ENCODE measurements at places on chromosomes 3 and 15.

GRCh38 chr15:40844696-40845030 lies 815 bp downstream of the SPINT1 start:
- no peak for DNase-seq

- peak; percentile 50 for DNase-seq
These were observed 13.6 kb downstream of the WNT7A start for GRCh38 chr3:13866041-13866965.

DNA sequence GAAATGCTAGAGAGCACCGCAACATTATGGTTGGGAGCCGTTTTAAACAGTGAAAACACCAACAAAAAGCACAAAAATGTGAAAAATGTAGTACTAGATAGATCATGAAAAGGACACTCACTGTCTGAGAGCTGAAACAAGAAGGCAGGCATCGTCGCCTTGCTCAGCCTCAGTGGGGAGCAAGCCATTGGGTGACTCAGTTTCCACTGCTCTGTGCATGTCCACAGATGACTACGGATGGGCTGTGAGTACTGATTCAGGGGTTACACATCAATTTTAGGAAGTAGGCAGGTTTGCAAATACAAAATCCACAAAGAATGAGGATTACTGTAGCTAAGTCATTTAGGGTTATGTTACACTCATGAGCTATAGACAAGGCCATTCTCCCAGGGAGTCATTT lies 10.8 kb downstream of the NOX5 start:
- no peak for DNase-seq

- DNase-seq = no peak
These were observed 5.8 kb upstream of the PLOD2 start for GRCh38 chr3:146166826-146167225.

DNA sequence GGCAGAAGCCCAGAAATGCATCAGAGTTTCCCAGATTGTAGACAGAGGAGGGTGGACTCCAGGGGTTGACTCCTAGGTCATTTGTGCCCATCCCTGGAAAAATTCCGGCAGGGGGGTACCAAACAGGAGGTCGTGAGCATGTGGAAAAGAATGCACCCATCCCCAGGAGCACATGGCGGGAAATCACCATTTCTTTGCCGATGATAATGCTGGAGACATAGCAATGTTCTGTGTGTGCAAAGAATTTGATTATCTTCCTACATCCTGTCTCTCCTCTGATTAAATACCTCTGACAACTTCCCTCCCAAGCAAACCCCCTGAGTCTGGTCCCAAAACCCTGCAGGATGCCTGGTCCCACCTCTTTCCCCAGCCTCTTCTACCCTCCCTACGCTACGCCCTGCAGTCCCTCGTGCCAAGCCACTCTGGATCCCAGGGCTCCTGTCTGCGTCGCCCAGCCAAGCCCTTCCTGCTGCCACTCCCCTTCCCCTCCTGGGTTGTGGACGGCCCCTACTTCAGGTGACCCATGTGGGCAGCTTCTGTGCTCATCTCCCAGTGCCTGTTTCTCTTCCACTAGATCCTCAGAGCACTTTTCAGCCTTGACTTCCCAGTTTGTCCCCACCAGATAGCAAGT lies 15.8 kb downstream of the WNT7A start:
- no peak for DNase-seq

- DNase-seq = no peak
These were observed 98.9 kb downstream of the LRIG1 start for GRCh38 chr3:66401675-66402491.

- no peak for DNase-seq
These were observed 143.4 kb downstream of the WNT5A start for GRCh38 chr3:55343486-55344357.

DNA sequence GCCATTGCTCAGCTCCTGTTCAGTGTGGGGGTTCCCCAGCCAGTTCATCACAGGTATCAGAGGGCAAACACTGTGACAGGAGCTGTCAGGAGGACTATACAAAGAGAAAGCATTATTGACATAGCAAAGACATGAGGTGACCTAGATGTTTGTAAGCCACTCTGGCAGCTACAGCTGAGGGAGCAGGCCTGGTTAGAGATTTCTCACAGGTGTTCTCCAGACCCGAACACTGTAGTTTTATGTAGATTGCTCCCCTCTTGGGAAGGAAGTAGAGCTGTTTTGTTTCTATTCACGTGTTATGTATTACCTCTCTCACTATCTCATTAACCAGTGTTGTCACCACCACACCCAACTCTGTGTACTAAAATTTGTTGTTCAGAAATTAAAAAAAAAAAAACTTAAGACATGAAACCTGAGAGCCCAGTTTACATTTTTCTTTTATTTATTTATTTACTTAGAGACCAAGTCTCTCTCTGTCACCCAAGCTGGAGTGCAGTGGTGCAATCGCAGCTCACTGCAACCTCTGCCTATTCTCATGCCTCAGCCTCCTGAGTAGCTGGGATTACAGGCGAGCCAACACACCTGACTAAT lies 123.7 kb downstream of the RBPMS2 start:
- DNase-seq = peak; percentile 11

- no peak for DNase-seq
These were observed 326.6 kb upstream of the ALCAM start for GRCh38 chr3:105040026-105040622.

DNA sequence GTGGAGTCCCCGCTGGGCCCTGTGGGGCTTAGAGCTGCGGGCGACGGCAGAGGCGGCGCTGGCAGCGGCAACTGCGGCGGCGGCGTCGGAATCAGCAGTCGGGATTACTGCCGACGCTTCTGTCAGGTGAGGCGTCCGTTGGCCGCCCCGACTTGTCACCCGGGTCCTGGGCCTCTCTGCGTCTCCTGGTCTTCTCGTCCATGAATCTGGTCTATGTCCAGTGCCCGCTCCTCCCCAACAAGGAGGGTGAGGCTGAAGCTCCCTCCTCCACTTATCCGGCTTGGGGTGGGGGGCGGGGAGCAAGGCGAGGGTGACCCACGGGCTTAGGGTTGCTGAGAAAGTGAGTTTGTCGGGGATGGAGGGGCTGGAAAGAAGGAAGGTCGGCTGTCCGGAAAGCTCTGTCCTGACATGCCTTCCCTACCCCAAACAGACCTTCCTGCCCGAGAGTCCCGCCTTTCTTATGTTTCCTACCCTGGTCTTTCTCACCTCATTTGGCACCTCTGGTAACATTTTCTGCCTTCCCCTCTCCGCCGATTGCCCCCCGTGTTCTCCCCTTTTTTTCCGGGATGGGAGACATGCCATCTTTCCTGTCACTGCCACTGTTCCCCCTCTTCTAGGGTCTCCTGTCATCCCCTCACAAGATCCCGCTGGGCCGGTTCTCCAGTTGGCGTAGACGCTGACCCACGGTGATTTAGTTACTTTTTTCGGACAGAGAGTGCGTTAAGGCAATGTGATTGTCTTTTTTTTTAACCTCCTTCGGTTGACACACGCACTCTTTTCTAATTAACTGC lies 520 bp downstream of the ZNF654 start:
- no peak for DNase-seq

- peak; percentile 11 for DNase-seq
These were observed 976 bp downstream of the ABHD17C start for GRCh38 chr15:80695911-80696661.

DNA sequence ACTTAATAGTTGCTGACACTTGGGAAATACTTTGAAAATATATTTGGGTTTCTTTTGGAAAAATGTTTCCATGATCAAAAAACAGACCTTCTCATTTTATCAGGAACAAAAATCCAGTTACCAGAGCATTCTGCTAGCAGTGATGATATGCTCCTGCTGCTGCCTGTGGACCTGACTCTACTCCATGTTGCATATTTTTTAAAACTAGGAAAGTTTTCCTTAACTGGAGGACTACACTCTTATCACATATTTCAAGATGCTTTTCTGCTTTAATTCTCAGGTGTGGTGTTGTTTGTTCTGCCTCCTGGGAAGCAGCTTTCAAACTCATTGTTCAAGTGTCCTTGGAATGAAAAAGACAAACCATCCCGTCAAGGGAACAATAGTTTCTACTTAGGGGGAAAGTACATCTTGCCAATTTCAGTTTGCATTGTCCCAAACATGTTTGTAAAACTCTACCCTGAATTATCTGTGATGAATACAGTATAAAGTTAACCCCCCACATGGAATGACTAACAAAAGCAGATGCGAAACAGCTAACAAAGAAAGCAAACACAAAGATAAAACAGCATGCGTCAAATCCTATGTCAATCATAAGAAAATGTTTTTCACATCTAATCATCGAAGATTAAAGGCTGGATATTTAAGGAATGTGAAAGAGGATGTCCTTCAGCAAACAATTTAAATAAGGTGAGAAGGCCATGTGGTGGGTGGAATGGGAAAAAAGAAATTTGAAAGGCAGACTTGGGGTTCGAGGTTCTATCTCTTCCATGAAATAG lies 40.1 kb upstream of the PSMD6 start:
- DNase-seq = no peak

DNA sequence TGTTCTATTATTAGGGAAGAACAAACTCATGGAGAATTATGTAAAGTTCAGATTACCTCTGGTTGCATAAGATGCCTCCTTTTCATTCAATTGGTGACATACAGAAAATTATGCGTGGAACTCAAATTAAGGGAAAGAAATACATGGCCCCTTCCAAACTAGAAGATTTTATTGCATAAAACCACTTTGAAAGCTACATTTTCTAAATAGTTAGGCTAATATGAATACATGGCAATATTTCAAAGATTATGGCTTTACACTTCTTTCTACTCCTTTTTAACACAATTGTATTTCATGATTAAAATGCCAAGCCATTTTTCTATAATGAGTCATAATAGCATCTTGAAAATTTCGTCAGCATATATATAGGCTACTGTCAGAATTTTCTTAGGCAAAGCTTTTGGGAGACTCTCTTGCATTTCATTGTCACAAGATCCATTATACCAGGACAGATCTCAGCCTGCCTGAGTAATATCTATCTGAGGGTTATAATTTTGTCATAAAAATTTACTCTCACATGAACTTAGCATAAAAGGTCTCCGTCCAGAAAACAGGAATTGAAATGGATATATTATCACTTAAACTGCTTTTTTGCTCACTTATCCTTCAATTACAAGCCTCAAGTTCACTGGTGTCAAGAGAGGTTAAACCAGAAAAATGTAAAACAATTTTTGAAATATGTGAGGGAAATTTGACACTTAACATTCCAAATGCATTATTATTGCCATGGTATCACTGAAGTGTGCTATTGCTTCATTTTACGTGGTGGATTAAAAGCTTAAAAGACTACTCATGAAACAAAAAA lies 37.1 kb downstream of the CPA3 start:
- no peak for DNase-seq

DNA sequence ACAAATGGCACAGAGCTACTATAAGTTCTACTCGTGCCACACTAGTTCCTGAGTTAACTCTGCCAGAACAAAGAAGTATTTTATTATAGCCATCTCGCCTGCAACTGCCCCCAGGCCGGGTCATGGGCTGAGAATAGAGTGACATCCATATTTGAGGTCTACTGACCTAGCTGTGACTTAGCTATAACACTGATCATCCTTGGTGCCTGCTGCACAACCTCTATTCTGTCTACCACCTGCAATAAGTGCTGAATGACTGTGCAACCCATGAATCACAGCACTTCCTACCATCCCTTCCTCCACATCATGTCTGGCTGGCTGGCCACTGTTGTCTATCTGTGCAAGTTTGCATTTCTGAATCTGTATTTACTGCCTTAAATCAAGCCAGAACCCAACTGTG lies 506.5 kb upstream of the TBL1XR1 start:
- no peak for DNase-seq

DNA sequence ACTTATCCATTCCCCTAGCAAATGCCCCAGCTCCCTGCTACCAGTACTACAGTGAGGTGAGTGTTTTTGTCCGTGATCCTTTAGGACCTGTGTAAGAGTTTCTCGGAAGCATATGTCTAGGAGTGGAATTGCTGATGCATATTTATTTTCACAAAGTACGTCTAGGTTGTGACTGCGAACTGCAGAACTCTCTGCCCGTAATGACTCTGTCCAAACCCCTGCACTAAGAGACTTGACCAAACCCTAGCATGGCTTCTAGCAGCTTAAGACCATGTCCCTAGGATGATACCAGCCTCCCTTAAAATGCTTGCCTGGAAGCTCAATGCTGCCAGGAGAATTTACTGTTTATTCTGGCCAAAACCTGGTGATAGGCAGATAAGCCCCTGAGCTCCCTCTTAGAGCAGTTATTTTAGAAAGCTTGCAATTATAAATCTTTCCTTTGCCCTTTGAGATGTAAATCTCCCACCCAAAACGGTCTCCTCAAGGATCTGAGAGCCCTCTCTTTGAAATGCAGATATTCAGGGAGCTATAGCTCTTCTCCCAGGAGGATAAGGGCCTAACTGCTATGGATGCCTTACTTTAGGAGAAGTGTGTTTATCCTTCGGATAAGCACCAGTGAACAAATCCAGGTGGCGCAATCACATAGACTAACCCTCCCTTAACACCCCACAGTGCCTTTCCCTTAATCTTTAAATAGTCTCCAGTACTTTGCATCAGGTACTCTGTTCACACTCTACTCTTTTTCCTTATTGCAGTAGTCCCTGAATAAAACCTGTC lies 14.7 kb upstream of the CA12 start:
- no peak for DNase-seq

GRCh38 chr3:18917923-18918322 lies 230.4 kb upstream of the KCNH8 start:
- no peak for DNase-seq

- DNase-seq = no peak
These were observed 177.2 kb upstream of the GBE1 start for GRCh38 chr3:81938681-81939080.

DNA sequence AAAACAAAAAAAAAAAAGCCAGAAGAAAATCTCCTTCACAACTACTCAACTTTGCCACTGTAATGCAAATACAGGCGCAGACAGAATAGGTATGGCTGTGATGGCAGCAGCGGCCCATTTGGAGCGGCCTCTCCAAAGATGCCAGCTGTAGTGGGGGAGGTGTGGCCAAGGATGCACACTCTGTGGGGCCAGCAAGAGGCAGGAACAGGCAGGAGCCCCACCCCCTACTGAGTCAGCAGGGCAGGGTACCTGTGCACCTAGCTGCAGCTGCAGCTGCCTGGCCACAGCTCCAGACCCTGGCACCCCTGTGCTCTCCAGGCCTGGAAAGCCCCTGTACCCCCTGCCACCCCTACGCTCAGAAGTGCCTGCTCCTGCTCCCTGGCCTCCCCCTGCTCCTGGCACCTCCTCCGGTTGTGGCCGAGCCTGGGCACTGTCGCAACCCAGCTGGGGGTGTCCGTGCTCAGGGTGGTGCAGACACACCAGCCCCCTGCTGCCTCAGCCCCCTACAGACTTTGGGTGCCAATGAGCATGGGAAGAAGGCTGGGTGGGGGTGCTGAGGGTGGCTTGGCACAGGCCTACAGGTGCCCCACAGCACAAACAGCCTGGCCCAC lies 312.7 kb downstream of the ULK4 start:
- DNase-seq = no peak

GRCh38 chr3:16239086-16239770 lies 25.5 kb downstream of the DPH3 start:
- DNase-seq = no peak

GRCh38 chr15:58313304-58313703 lies 118.5 kb upstream of the LIPC start:
- DNase-seq = no peak

- DNase-seq = no peak
These were observed 53.7 kb upstream of the MEF2A start for GRCh38 chr15:99511866-99512661.

GRCh38 chr3:13335059-13335458 lies 85.1 kb downstream of the NUP210 start:
- DNase-seq = no peak

GRCh38 chr15:88904257-88904623 lies 8.9 kb upstream of the HAPLN3 start:
- DNase-seq = no peak

All from stimulated activated CD4-positive, alpha-beta T cell treated with anti-CD3 and anti-CD28 coated beads, Interleukin-4, amount 100 ng/mL, for 4 hours (primary cell).